Activated CD8-positive, alpha-beta memory T cell treated with anti-CD3 and anti-CD28 coated beads for 4 hours (primary cell): ENCODE measurements at places on chromosomes 1 and 21.

- no peak for DNase-seq
Measured at GRCh38 chr1:225250432-225250831, 177.4 kb downstream of the LBR start.

DNA sequence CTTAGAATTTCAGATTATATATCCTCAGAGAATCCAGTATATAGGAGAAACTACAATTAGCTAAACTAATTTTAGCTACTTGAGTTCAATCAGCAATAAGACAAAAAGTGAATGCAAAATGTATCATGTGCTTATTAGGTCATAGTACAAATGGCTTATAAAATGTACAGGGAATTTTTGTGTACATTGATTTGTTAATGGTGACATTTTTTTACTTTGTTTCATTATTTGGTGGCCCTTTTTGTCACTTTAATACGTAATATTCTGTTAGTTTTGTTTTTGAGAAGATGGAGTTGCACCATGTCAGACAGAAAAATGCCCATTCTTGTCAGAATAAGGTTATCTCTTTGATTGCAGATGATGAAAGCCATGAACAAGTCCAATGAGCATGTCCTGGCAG lies 33.6 kb downstream of the CC2D1B start:
- no peak for DNase-seq

DNA sequence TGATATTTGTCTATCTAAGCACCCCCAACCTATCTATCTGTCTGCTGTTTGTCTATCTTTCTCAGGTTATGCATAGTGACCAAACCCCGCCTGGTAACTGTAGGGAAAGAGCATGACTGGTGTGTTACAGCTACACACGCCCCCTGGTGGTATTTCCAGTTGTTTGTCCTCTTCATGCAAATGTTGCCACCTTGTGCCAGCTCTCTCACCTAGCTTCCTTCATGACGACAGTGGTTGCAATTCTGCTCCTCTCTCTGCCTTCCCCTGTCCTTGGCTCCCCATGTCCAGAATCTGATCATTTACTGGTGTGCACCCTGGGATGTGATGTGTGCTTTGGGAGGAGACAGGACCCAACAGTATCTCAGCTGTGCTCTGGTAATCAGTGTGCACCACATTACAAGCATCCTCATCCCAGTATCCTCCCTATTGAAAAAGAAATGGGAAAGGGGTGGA lies 8.1 kb upstream of the INKA2 start:
- no peak for DNase-seq

GRCh38 chr1:191699343-191699742 lies 458.9 kb upstream of the RGS18 start:
- DNase-seq, result no peak

DNA sequence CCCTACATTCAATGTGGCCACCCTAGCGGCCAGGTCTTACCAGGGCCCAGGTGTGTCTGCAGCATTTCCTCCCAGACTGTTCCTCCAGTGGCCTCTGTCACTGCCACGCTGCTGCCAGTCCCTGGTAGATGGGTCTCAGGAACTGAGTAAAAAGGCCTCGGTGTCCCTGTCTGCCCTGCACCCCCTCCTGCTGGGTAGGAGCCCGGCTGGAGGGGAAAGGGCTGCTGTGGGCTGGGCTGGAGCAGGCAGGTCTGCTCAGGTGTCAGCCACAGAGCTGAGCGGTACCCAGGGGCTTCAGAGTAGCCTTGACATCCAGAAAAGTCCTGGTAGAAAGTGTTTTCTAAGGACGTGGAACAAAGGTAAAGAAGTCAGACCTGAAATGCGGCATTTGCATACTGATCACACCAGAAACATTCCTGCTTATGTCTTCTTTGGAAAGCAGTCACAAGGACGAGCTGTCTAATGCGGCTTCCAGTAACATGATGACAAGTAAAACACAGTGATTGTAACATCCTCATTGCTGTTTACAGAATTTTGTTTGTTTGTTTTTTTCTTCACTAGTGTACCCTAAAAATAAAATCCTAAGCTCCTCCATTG lies 32.6 kb downstream of the SEC16B start:
- DNase-seq, result no peak

- DNase-seq, result no peak
Measured at GRCh38 chr1:82287556-82287955, 486.8 kb downstream of the ADGRL2 start.

DNA sequence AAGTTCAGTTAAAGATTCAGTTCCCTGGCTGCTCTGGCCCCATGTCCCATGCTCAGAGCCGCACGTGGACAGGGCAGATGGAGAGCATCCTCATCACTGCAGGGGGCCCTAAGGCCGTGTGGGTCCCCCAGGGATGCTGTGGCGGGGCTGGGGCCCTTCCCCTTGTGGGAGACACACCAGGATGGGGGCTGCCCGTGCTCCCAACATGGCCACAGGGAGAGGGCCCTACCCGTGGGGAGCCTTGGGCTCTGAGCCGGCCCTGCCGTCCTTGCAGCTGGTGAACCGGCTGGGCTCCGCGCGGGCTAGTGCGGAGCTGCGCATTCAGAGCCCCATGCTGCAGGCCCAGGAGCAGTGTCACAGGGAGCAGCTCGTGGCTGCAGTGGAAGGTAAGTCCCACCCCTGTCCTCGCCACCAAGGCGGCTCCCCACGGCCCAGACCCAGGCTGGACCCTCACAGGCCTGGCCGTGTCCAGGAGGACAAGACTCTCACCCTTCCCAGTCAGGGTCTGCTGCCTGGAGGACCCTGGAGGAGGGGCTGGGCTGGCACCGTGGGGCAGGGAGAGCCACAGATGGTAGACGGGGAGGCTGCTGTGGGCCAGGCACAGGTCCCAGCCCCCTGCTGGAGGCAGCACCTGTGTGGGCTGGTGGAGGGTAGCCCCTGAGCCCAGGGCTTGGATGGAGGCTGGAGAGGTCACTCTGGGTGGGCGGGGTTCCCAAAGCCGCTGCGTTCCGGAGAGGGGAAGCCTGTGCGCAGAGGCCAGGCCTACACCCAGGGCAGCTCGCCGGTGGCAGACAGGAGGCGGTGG lies 53.8 kb downstream of the TRIM11 start:
- DNase-seq, result no peak
